ENCODE measurements at places on chromosomes 2 and 18. TPM values are rescaled to one million over a fixed set of nuclear protein-coding genes. Genes with fewer than 3 reads are reported as not detected.

Gene LYPD6
- 1.1 TPM for total RNA-seq

DNA sequence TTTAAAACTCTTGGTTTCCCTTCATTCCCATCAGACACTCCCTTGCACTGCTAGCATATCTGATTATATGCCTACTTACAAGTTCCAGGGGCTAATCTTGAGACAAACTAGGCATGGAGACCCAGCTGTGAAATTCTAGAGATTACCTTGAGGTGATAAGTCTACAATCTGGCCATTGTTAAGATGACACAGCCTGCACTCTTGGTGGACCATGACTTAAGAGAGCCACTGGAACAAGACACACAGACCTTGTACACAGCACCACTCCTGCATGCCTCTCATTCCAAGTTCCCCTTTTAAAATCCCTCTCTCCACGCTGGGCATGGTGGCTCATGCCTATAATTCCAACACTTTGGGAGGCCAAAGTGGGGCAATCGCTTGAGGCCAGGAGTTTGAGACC, 387.2 kb upstream of the DCC start:
- no peak overlapping the region for H3K4me3 ChIP-seq
- H3K27me3 ChIP-seq, result no peaks in the 10 kb centered on the region
- H3K36me3 ChIP-seq, result no peaks in the 10 kb centered on the region

DNA sequence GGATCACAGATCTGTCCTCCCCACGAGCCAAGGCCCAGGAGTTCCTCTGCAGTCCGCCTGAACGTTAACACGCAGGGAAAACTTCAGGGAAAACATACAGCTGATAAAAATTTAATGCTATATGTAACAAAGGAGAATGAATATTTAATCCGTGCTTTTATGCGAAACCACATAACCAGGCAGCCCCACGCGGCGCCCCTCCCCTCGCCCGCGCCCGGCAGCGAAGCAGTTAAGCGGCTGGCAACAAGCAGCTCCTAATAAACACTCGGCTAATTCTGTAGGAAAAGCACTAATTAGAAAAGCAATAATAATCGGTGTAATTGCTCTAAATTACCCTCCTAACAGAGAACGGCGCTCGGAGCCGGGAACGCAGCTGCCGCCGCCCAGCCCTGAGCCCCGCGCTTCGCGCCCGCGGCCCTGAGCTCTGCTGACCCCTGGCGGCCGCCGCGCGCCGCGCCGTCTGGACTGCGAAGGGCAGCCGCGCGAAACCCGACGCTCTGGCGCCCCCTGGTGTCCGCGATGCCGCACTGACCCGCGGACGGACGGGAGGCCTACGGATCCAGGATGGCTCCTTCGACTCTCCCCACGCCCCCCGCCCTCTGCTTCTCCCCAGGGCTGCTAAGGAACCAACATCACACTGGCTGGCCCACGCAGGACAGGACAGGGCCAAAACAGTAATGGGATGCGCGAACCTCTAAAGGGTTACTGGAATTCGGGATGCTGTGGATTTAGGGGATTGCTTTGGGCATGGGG, 181.4 kb downstream of the SMAD2 start:
- DNase-seq, result peak; percentile 5
- H3K27me3 ChIP-seq, result peaks cover 4% of the 10 kb centered on the region
- H3K36me3 ChIP-seq, result no peaks in the 10 kb centered on the region

DNA sequence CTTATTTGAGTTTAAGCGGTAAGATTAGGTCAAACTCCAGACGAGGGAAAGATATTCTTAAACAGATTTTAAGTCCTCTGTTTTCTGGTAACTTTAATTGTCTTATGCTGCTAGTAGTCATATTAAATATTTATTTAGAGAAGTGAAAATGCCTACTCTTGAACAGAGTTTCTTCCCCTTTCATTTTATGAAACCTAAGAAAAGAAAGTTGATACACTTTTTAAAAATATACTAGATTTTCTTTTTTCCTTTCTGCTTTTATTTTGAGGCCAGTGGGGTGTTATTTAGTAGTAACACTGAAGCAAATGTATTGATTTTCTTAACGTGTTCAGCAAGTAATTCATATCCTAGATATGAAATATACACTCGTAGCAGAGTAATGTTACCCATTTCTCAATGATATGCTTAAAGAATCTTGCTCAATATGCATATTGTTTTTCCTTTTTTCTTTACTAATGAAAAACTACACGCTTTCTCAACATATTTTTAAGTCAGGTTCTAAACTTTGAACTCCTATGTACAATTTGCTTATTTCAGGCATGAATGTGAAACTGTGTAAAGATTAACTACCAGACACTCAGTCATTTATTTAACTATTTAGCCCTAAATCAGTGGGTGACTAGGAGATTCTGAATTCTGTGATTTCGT, 691 bp downstream of the KYNU start:
- H3K4me3 ChIP-seq, result no peak overlapping the region
- no peak overlapping the region for H3K27ac ChIP-seq
- peaks cover 17% of the 10 kb centered on the region for H3K4me1 ChIP-seq
- no peaks in the 10 kb centered on the region for H3K36me3 ChIP-seq
- no peak for DNase-seq
- no peaks in the 10 kb centered on the region for H3K27me3 ChIP-seq

Gene GCA
- total RNA-seq, result 14.5 TPM

Gene PSMA8
- total RNA-seq, result not detected

GRCh38 chr2:70643715-70644114, 90.1 kb upstream of the TGFA start:
- H3K36me3 ChIP-seq, result no peaks in the 10 kb centered on the region
- DNase-seq, result no peak
- peaks cover 43% of the 10 kb centered on the region for H3K27me3 ChIP-seq

DNA sequence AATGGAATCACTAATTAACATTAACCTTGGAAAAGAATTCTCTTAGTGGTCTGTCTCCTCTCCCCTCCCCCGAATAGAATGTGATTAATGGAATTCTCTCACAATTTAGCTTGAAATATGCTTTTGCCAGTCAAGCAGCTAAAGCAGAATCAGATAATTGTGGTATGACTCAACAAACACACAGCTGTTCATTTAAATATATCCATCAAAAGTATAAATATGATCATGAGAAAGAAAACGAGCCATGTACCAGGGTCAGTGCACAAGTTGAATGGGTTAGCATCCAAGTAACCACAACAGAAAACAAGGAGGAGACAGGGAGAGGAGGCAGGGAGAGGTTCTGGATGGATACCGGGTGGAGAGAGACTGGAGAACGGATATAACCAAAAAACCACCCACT, 66.9 kb downstream of the ACVR1 start:
- peaks cover 15% of the 10 kb centered on the region for H3K4me1 ChIP-seq
- no peak overlapping the region for H3K4me3 ChIP-seq
- no peaks in the 10 kb centered on the region for H3K36me3 ChIP-seq
- no peaks in the 10 kb centered on the region for H3K27me3 ChIP-seq
- DNase-seq, result peak; percentile 94
- peak overlapping the region; percentile 45 for H3K27ac ChIP-seq

DNA sequence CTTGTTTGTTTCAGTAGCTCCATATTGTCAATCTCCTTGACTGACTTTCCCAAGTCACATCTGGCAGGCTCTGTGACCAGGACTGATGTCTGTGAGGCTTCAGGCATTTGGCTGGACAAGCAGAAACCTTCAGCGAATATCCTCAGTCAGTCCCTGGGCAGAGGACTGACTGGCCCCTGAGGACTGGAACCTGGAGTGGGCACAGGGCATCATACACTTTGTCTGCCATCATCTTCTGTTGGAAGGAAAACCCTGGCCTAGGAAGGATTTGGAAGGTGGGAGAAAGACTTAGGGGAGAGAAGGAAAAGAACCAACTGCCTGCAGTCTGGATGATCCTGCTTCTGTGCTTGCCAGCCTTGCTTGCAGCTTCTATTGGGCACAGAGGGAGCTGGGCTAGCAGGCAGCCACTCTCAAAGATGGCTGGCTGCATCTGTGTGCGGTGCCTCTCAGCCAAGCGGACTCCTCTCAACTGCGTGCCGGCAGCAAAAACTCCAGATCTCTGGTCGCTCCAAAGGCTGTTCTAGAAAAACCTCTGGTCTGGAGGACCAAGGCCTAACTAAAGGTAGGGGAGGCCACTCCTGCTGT, 126.8 kb downstream of the MARCHF4 start:
- H3K4me3 ChIP-seq, result no peak overlapping the region

DNA sequence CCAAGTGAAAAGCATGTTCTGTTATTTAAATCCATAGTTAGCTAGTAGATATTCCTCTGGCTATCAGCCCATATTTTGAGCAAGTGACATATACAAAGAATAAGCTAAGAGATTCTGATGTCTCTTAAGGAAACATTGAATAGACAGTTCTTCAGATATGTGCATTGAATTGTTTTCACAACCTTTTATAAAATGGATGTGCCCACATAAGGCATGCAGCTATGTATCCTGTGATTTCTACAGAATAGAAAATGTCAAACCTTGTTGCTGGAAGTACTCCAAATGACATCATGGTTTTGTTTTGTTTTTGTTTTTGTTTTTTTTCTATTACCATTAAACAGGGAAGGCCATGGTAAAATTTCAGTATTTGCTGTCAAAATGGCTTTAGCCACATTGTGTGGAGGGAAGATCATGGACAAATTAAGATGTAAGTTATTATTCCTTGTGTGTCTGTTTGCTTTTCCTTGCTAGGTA, 95.8 kb downstream of the DTNA start:
- no peaks in the 10 kb centered on the region for H3K36me3 ChIP-seq
- H3K4me1 ChIP-seq, result peaks cover 8% of the 10 kb centered on the region
- no peaks in the 10 kb centered on the region for H3K27me3 ChIP-seq
- no peak for DNase-seq
- H3K27ac ChIP-seq, result no peak overlapping the region

DNA sequence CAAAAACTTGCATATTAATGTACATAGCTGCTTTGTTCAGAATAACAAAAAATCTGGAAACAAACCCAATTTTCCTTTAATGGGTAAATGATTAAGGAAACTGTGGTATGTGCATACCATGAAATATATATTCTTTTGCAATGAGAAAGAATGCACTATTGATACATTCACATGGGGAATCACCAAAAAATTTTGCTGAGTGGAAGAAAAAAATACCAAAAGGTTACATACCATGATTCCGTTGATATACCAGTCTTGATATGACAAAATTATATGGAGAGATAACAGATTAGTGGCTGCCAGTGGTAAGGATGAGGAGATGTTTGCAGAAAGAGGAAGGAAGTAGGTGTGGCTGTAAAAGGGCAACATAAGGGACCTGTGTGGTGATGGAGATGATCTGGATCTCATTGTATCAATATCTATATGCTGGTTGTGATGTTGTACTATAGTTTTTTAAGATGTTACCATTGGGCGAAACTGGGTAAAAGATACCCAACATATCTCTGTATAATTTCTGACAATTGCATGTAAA, 54.6 kb upstream of the BCL2L11 start:
- no peaks in the 10 kb centered on the region for H3K36me3 ChIP-seq
- no peak overlapping the region for H3K27ac ChIP-seq
- peaks cover 4% of the 10 kb centered on the region for H3K27me3 ChIP-seq
- no peak for DNase-seq
- H3K4me3 ChIP-seq, result no peak overlapping the region

Gene CIDEA
- 0.43 TPM for total RNA-seq

DNA sequence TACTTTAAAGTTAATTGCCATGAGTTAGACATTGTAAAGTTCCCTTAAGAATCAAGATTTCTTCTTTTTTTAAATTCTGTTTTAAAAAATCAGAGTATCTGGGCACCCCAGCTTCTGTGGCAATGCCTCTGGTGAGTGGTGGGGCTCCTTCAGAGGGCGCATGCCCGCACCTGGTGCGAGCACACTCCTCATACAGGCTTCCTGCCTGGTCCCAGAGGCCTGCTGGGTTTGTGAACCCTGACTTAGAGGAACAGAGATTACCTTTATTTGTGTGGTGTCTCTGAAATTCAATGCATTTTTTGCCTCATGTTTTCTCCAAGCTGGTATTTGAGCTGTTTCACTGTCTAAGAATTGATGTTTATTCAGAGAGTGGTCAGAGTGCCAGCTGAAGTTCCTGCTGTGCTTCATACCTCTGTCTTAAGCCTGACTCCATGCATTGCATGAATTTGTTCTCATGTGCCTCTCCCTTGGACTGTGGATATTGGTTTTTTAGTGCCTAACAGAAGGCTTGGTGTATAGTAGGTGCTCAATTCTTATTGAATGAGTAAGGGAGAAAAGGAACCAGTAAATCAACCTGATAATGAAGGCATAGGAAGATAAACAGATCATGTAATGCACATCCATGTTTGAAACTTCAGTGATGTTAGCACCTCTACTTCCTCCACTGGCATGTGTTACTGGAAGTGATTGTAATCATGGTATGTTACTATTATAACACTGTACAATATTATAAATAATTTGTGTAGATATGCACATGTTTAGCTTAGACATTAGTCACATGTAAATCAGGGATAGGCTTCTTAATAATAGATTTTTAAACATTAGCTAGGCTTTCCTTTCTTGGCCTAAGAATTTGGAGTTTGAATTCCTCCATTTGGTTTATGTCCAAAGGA, 29.0 kb downstream of the PHLPP1 start:
- no peak overlapping the region for H3K27ac ChIP-seq
- DNase-seq, result no peak
- H3K4me1 ChIP-seq, result no peaks in the 10 kb centered on the region
- H3K27me3 ChIP-seq, result no peaks in the 10 kb centered on the region

DNA sequence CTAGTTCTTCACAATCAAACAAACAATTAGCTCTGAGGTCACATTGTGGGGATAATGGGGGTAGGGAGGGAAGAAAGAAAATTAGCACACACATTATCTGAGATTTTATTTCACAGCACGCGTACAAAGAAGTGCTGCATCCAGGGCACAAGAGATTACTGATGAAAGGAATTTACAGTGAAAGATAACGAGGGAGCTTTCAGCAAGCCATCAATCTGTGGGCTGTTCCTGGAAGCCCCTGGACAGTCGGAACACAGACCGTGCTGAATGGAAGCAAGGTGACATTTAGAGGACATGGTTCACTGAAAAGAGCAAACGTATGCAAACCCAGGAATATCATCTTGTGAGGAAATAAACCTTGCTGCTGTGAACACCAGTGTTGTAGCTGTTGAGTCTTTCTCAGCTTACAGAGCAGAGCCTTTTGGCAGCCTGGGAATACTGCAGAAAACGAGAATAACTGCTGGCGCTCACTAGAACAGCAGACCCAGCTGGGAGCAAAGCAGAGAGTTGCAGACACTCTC, 63.2 kb downstream of the SCG2 start:
- H3K27me3 ChIP-seq, result no peaks in the 10 kb centered on the region
- H3K4me1 ChIP-seq, result peaks cover 13% of the 10 kb centered on the region
- DNase-seq, result no peak
- H3K4me3 ChIP-seq, result no peak overlapping the region
- H3K36me3 ChIP-seq, result no peaks in the 10 kb centered on the region
- H3K27ac ChIP-seq, result no peak overlapping the region

Gene NCL
- total RNA-seq, result 603 TPM

Gene ANKRD29
- 0.70 TPM for total RNA-seq

- no peak overlapping the region for H3K4me3 ChIP-seq
- H3K4me1 ChIP-seq, result no peaks in the 10 kb centered on the region
- H3K36me3 ChIP-seq, result no peaks in the 10 kb centered on the region
- no peak overlapping the region for H3K27ac ChIP-seq
Observed at GRCh38 chr2:30757749-30758148, 49.5 kb downstream of the CAPN13 start.

GRCh38 chr2:86199834-86200177, 549 bp downstream of the MRPL35 start:
- H3K4me1 ChIP-seq, result peaks cover 3% of the 10 kb centered on the region
- H3K27me3 ChIP-seq, result no peaks in the 10 kb centered on the region
- DNase-seq, result no peak
- peak overlapping the region; percentile 93 for H3K4me3 ChIP-seq
- H3K27ac ChIP-seq, result peak overlapping the region; percentile 52

Measured in astrocyte (in vitro differentiated cells and primary cell).